Upper lobe of right lung (tissue), 1 donor: ENCODE measurements at places on chromosomes 11 and 22.
A peak's percentile ranks its signal among the peaks of the same experiment; 100 is the strongest.

DNA sequence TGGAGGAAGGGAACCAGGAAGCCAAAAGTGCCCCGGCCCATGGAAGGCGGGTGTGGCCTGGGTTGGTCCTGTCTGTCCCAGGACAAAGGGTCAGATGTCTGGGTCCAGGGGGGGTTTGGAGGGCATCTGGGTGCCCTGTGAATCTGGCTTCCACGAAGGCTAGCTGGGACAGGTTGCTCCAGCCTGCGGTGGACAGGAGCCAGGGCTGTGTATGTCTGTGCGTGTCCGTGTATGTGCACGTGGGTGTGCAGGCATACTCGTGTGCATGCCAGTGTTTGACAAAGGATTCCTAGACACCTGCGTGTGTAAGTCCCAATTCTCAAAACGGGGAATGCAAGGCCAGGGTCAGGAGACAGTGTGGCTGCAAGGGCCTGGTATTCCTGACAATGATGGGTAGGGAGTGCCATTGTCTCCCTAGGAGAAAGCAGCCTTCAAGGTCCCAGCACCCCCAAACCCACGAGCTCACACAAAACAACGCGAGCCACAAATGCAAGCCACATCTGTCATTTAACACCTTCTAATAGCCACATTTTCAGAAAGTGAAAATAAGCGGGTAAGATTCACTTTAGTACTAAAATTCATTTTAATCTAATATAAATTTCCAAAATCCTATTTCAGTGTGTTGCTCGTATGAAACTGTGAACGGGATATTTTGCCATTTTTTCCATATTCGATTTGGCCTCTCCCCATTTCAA, 78.4 kb upstream of the WNT7B start:
- peak overlapping the region; percentile 98 for H3K27ac ChIP-seq
- no peaks in the 10 kb centered on the region for H3K36me3 ChIP-seq
- DNase-seq, result peak; percentile 75
- H3K4me1 ChIP-seq, result peaks cover 83% of the 10 kb centered on the region
- no peaks in the 10 kb centered on the region for H3K27me3 ChIP-seq
- H3K4me3 ChIP-seq, result peak overlapping the region; percentile 81

DNA sequence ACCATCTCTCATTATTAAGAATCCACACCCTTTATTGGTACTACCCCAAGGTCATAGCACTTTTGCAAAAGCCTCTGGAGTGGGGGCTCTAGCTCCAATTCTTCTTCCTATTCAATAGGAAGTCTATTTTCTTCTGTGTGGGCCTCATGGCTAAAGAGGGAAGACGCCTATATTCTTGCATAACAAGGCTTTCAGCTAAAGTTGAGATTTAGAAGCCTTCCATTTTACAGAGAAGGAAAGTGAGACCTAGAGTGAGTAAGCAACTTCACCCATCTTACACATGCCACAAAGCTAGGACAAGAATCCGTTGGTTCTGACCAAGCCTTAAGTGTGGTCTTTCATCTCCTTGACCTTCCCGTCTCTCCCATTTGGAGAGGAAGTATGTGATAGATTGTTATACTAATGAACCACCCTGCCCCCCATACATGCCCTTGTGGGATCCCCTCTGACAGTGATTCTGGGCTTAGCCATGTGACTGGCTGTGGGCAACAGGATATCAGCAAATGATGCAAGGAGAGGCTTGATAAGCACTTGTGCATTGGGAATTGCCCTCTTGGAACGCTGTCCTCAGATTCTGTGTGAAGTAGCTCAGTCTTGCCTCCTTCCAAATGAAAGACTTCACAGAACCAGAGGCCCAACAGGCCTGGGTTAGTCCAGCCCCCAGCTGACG, 12.3 kb downstream of the BACE1 start:
- no peak overlapping the region for H3K4me3 ChIP-seq
- no peak for DNase-seq
- no peaks in the 10 kb centered on the region for H3K36me3 ChIP-seq
- H3K27ac ChIP-seq, result no peak overlapping the region
- H3K4me1 ChIP-seq, result no peaks in the 10 kb centered on the region
- no peaks in the 10 kb centered on the region for H3K27me3 ChIP-seq

DNA sequence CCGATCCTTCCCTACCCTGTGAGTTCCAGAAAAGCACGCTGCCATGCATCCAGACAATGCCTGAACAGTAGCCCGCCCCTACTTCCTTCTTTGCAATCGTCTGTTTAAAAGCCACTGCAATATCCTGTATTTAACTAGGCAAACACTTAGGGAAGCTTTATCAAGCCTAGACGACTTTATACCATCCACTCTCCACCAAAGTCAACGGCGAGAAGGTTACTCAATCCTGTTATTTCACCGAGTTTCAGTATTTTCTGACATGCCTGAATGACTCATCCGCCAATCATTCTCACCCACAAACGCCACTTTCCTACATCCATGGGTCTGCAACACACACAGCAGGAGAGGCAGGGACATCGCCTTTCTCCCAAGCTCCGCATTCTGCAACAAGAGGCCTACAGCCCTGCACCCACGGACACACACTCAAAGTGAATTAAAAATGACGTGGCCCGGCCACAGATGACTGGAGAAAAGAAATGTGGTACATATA, 9.3 kb downstream of the CELSR1 start:
- H3K27me3 ChIP-seq, result no peaks in the 10 kb centered on the region
- H3K27ac ChIP-seq, result peak overlapping the region; percentile 24
- H3K4me3 ChIP-seq, result no peak overlapping the region

DNA sequence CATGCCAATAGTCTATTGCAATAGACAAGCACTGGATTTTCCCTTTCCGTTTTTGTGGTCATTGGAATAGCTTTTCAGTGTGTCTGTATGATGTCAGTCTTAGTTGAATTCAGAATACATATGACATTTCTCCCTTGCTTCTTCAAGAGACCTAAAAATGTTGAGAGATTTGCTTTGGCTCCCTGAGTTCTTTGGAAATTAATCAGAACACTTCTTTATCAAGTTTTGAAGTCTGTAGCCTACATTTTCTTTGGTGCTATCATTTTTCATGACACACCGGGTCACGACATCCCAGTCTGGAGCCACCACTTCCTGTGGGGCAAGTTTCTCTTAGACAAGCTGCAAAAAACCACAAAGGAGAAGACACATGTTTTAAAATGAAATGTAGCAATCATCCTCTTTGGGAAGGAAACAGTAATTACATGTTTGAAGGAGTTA, 847.1 kb downstream of the OPCML start:
- no peak overlapping the region for H3K4me3 ChIP-seq
- no peak for DNase-seq
- no peaks in the 10 kb centered on the region for H3K4me1 ChIP-seq

DNA sequence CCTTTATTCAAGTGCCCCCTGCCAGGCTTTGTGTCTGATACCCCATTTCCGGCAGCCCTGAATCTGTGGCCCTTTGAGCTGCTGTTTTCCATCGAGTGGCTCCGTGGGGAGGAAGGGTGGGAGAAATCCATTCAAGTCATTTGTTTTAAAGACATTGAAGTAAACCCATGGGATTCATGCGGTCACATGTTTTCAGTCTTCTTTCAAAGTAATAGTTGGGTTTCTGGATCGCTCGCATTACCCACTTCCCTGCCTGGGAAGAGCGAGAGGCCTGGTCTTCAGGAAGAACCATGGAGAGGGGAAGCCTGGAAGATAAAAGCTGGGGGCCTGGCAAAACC, 14.4 kb downstream of the DAGLA start:
- no peak overlapping the region for H3K4me3 ChIP-seq
- no peaks in the 10 kb centered on the region for H3K36me3 ChIP-seq
- DNase-seq, result no peak
- peak overlapping the region; percentile 78 for H3K27ac ChIP-seq

DNA sequence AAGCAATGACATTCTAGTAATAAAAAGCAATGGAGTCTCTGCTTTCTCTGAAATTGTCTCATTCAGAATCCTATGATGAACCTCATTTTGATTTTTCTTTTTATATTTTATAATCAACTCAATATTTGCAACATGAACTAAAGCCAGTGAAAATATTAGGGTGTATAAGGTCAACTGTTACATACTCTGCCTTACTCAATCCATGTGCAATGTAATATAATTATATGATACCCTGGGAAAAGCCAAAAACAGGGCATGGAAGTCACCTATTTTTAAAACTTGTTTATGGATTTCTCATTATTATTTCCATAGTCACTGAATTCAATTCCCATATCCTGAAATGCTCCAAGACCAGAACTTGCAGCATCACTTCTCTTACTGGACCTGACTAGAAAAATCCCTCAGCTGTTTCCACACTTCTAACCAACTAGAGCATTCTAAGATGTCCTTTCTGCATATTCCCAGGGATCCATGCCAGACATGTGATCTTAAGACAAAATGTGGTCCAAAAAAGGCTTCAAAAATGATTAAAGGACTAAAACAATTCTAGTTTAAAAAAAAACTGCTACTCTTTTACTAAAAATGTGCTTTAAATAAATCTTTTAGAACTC, 97.3 kb downstream of the GUCY1A2 start:
- H3K27ac ChIP-seq, result no peak overlapping the region
- no peaks in the 10 kb centered on the region for H3K36me3 ChIP-seq
- no peak for DNase-seq

GRCh38 chr11:19846654-19847305, 134.1 kb downstream of the NAV2 start:
- DNase-seq, result no peak
- H3K4me1 ChIP-seq, result no peaks in the 10 kb centered on the region
- no peak overlapping the region for H3K27ac ChIP-seq
- H3K4me3 ChIP-seq, result no peak overlapping the region

- H3K4me3 ChIP-seq, result no peak overlapping the region
- DNase-seq, result no peak
- no peaks in the 10 kb centered on the region for H3K36me3 ChIP-seq
- no peaks in the 10 kb centered on the region for H3K27me3 ChIP-seq
- no peak overlapping the region for H3K27ac ChIP-seq
- H3K4me1 ChIP-seq, result no peaks in the 10 kb centered on the region
Observed at GRCh38 chr22:33886696-33887095, 33.6 kb downstream of the LARGE1 start.

- H3K27ac ChIP-seq, result no peak overlapping the region
- no peaks in the 10 kb centered on the region for H3K36me3 ChIP-seq
- DNase-seq, result no peak
- no peak overlapping the region for H3K4me3 ChIP-seq
Observed at GRCh38 chr11:118295815-118296454, 8.6 kb upstream of the CD3E start.

GRCh38 chr11:130037058-130037457, 32.6 kb upstream of the APLP2 start:
- no peaks in the 10 kb centered on the region for H3K27me3 ChIP-seq
- H3K36me3 ChIP-seq, result no peaks in the 10 kb centered on the region
- DNase-seq, result no peak

GRCh38 chr11:63595296-63595695, 18.9 kb downstream of the PLAAT3 start:
- peaks cover 46% of the 10 kb centered on the region for H3K36me3 ChIP-seq
- DNase-seq, result no peak

GRCh38 chr11:96155627-96156378, 187.2 kb downstream of the MAML2 start:
- no peaks in the 10 kb centered on the region for H3K27me3 ChIP-seq
- peak; percentile 72 for DNase-seq
- peaks cover 41% of the 10 kb centered on the region for H3K4me1 ChIP-seq
- no peak overlapping the region for H3K4me3 ChIP-seq
- peak overlapping the region; percentile 72 for H3K27ac ChIP-seq
- no peaks in the 10 kb centered on the region for H3K36me3 ChIP-seq

DNA sequence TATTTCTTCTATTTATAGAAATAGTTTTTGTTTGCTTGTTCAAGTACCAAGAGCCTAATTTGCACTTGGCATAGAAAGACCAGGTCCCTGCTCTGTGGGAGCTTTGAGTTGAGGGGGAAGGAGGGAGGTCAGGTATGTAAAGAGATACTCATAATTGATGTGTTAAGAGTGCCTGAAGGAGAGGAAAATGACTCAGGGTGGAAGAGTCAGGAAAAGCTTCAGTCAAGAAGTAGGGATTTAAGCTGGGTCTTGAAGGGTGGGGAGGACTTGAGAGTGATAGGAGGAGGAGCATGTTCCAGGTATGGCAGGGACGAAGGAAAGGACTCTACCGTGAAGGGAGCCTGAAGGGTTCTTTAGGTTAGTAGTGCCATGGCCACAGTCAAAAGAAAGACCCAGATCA, 9.0 kb downstream of the RBX1 start:
- no peak for DNase-seq
- no peaks in the 10 kb centered on the region for H3K4me1 ChIP-seq
- no peak overlapping the region for H3K27ac ChIP-seq
- H3K27me3 ChIP-seq, result no peaks in the 10 kb centered on the region
- H3K36me3 ChIP-seq, result peaks cover 64% of the 10 kb centered on the region
- H3K4me3 ChIP-seq, result no peak overlapping the region
